Stimulated activated CD8-positive, alpha-beta memory T cell treated with anti-CD3 and anti-CD28 coated beads, Interleukin-4, amount 100 ng/mL, for 1 hour (primary cell): ENCODE measurements at places on chromosomes 5 and 9.

- no peak for DNase-seq
Observed at GRCh38 chr5:108141676-108142075, 240.2 kb downstream of the FBXL17 start.

DNA sequence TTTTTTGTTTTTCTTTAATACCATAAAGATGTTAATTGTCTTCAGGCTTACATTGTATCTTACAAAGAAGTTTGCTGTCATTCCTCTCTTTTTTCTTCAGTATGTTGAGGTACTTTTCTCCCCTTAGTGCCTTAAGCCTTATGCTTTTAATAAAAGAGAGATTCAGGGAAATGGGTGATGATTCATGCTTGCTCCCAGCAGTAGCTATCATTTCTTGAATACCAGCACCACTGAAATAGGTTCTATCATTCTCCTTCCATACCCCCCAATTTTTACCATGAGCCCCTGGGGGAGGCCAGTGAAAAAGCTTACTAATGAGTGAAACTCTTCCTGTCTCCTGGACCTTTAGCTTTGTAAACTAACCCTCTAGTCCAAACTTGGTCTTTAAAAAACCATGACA lies 165.0 kb downstream of the FBXL7 start:
- DNase-seq: no peak

DNA sequence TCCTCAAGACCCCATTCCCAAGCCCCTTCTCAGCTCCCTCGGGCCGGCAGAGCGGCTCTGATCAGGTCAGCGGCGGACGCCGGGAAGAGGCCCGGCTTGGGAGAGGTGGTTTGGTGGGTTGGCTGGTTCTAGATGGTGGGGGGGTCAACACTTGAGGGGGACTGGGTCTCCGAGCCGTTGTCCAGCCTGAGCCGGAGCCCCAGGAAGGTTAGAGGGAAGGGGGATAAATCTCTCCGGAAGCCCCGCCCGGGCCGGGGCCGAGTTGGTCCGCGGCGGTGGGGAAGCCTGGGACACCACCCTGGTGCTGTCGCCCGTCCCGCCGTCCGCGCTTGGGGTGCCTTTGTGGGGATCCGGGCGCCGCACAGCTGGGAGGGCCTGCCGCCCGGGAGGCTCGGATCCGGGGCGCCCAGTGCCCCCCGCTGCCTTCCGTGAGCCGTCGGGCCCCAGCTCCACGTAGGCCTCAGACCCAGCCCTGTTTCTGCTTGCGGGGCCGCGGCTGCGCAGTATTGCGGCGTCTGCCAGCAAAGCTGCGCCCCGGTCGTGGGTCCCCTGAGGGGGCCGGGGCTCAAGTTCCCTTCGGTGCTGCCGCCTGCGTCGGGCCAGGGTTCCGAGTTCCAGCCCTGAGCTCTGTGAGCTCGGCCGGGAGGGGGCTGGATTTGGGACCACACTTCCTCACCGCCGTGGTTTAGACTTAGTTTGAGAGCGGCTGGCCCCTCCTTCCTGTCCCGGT lies 542 bp upstream of the TRIM52 start:
- DNase-seq: peak; percentile 49

DNA sequence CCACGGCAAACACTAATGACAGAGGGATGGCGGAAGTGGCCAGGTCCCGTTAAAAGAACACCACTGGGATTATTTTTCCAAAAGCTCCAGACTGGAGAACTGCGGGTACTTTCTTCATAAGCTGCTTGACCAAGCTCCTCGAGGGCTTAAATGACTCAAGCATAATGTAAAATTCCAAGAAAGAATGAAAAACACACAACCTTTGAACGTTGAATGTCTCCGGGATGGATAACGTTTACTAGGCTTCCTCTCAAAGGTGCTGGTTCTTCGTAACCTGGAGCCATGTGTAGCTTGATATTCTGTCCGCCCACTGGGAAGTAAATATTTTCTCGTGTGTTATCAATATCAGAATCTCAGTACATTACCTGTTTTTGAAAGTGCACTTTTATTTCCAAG lies 67.6 kb downstream of the EPB41L4B start:
- no peak for DNase-seq

GRCh38 chr5:86861512-86861911 lies 243.8 kb downstream of the COX7C start:
- no peak for DNase-seq

- no peak for DNase-seq
Observed at GRCh38 chr5:158955636-158956035, 144.1 kb downstream of the EBF1 start.

DNA sequence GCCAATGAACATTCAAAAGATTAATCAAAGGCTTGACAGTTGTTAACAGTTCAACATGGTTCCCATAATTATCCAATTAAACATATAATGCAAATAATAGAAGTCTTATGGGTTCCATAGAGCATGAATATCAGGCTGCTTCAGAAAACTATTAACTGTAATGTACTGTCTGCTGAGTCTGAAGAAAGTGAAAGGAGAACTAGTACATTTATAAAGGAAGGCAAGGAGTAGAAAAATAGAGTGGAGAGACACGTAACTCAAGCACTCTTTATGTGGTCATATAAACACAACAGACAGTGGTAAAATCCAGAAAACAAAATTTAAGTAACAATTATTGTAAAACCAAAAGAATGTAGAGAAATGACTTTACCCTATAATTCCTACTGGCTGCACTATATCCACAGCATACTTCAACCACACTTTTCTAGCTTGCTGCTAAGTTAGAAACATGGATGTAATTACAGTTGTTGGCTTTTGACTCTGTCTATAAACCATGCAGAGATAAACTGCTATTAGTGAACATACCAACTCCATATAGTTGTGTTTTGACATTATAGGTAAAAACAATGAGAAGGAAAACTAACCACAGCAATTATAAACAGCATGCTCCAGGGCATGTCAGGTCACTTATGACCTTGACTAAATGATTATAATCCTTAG lies 32.7 kb downstream of the NFIB start:
- DNase-seq: no peak

DNA sequence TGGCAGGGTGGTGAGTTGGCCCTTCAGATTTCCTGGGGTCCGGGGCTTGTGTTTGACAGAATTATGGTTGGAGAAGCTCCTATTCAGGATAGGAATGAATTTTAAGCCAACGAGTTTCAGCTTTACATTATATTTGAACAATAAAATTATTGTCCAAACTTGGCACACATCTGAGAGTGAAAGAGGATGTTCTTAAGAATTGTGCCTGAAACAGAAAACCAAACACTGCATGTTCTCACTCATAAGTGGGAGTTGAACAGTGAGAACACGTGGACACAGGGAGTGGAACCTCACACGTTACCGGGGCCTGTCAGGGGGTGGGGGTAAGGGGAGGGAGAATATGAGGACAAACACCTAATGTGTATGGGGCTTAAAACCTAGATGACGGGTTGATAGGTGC lies 111.8 kb upstream of the ACTBL2 start:
- no peak for DNase-seq

DNA sequence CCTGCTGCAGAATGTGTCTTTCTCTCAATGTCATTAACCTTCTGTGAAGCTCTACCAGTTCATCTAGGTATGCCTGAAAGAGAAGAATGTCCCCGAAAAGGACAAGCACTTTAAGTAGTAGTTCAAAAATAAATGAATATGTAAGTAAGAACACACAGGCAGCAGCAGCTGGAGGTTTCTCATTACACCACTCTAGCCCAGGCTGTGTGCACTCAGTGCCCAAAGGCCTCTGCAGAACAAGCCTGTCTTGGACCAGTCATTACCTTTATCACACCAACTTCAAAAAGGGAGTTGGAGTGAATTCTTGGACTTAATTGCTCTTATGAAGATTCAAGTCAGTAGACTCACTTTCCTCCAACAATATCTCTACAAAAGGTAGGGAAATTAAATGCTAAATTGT lies 268.8 kb downstream of the MLLT3 start:
- DNase-seq: no peak

- no peak for DNase-seq
Observed at GRCh38 chr9:19597176-19597575, 188.4 kb downstream of the ACER2 start.

- DNase-seq: no peak
Observed at GRCh38 chr9:114078021-114078780, at the start of gene AMBP. Gene AMBP, minus strand, starts transcription at chr9:114078300. Its CDS starts 91 bp downstream, at chr9:114078209.

GRCh38 chr5:135391116-135391868 lies 7.7 kb downstream of the MACROH2A1 start:
- no peak for DNase-seq

DNA sequence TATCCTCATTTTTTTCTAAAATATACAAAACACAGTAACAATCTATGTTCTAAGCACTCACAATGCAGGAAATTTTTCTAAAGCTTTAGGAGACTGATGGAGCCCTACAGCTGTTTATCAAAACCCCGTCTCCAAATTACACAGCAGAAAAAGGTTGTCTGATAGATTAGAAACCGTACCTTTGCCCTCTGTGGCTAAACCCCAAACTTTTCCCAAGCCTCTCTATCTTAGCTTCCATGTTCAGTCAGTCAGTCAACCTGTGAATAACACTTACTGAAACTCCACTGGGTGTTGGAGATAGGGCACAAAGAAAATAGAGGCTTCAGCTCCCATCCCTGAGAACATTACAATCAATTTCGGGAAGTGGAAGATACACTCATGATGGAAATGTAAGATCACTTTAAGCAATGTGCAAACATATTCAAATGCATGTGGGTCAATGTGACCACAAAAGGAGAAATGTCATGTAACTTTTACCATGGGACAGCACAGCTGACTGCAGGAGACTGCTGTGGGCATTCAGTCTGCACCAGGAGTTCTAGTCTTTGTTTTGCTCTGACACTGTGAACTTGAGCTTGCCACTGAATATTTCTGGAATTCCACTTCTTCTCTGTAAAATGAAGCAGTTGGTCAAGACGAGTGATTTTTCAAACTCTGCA lies 279.5 kb upstream of the PIK3R1 start:
- no peak for DNase-seq

GRCh38 chr5:149745-150485 lies 41.4 kb upstream of the LRRC14B start:
- no peak for DNase-seq

DNA sequence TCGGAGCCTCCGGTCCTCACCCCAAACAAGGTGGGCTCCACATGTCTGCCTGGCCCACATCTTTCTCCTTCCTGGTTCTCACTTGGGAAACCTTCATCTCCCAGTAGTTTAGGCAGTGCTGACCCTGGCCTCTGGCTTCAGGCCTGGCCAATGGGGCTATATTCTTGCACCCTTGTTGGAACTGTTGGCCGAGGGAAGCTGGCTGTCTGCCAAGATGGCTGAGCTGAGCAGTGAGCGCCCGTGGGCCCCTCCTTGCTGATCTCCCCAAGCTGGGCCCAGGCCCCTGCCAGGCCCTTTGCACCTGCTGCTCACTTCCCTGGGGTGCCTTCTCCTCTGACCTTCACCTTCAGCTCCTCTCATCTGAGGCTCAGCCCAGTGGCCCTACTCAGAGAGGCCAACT lies 31.3 kb downstream of the TSPAN17 start:
- DNase-seq: no peak

DNA sequence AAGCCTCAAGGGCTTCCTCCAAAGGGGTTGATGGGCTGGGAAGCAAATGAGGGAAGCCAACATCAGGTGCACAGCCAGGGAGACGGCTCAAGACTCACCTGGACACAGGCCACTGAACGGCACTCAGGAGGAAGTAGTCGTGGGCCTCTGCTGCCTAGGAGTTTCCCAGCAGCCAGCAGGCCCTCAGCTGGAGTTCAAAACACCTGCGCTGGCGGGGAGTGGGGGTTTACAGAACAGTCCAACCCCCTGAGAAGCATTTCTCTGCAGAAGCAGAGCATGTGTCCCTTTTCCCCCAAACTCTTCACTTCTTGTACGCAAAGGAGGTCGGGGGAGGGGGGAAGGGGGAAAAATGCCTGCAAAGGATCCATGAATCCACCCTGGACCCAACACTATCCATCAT lies 2.3 kb downstream of the WHRN start:
- DNase-seq: no peak

DNA sequence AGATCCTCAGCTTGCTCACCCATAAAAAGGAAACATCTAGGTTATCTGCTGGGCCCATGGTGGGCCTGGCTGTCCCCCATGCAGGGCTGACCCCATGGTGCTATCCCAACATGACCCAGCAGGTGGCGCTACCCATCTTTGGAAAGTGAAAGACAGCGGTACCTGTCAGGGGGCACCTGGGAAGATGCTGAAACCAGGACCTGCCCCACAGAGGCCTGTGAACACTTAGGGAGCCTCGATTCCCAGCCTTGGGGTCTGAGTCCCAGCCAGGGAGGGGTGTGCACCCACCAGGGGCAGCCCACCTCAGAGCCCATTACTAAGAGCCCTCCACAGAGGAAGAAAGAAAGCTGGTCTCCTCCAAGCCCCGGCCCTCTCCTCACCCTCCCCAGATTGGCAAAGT lies 46.6 kb upstream of the IPPK start:
- peak; percentile 83 for DNase-seq

DNA sequence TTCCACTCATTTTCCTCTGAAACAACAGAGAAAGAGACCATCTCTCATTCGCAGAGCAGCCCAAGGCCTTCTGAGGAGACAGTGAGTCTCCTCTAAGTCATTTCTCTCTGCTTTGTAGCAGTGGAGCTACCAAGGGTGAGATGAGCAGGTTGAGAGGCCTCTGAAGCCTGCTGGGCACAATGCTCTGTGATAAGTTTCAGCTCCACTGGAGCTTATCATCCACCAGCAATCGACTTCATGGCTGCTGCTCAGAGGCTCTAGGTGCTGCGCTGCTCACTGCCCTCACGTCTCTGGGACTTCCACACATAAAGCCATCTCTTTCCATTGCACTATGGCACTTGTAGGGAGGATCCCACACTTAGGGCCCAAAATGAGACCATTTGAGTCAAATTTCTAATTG lies 96.3 kb downstream of the CMYA5 start:
- no peak for DNase-seq

DNA sequence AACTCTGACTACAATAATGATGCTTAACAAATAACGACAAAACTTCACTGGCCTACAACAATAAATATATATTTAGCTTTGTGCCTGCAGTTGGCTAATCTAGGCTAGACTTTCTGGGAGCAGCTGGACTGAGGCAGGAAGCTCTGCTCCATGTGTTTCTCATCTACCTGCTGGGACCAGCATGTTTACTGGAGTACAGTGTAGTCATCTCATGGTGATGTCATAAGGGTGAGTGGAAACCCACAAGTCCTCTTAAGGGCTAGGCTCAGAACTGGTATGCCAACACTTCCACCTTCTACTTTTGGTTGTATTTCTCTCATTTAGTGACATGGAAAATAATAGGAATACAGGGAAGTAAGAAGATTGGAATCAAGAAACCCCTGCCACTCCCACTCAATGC lies 85.7 kb upstream of the NIPBL start:
- DNase-seq: no peak

- no peak for DNase-seq
Observed at GRCh38 chr9:744046-744712, 97.3 kb upstream of the DMRT1 start.

GRCh38 chr5:102719886-102720285 lies 35.2 kb upstream of the PAM start:
- no peak for DNase-seq

- no peak for DNase-seq
Observed at GRCh38 chr9:35666045-35666444, 1.1 kb upstream of the ARHGEF39 start.
